ENCODE measurements at places on chromosomes 1 and 21.

- DNase-seq: no peak
These were observed 23.7 kb upstream of the LYPLAL1 start for GRCh38 chr1:219149953-219150352.

DNA sequence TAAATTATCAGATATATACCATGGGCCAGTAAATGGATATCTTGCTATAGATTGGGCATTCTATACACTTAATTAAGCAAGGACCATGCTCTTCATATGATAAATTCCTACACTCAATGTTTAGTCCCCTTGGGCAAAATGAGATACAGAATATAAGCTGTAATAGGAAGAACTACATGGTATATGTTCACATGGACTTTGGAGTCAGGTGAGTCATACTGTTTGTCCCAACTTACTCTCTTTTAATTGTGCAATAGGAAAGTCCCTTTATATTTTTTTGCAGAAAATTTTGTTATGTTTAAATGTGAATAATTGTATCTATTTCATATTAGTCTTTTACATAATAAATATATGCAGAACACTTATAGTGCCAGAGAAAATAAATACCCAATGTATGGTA lies 820.2 kb upstream of the ADAMTS5 start:
- DNase-seq: no peak

GRCh38 chr1:230140221-230141020 lies 73.4 kb downstream of the GALNT2 start:
- no peak for DNase-seq

DNA sequence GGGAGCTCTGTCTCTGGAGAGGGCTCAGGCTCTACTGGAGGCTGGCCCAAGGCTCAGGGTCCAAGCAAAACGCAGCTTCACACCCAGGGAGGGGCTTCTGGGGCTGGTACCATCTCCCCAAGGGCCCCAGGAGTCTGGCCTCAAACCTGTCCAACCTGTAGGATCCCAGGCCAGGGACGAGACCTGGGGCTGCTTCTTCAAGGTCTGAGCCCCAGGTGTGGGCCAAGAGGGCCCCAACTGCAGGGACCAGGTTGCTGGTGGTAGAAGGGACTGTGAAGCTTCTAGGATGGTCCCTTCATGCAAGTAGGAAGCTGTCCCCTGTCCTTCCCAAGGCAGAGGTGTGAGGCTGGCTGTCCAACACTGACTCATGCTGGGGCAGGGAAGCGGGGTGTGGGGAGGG lies 7.8 kb upstream of the MMEL1 start:
- DNase-seq: no peak

- DNase-seq: no peak
These were observed 30.5 kb downstream of the LEMD1 start for GRCh38 chr1:205391386-205391785.

All from T-helper 9 cell (primary cell).